ENCODE measurements at places on chromosomes 4 and X.

DNA sequence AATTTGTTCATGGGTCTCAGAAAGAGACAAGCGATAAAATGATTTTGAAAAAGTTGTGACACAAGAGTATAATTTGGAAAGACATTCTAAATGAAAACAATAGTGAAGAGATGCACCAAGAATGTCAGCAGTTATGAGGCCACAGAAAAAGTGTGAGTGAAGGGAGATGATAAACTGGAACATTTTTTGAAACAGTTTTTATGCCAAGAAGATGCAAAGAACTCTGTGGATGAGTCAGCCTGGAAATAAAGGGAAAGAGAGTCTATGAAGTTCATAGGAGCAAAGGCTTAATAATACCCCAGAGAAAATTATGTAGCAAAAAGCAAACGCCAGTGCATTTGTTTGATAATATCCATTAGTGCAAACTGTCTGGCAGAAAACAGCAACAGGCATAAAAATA, 188.4 kb upstream of the TBC1D9 start:
- peak; percentile 20 for DNase-seq

GRCh38 chr4:8439914-8440491, 520 bp downstream of the ACOX3 start:
- DNase-seq, result no peak

- DNase-seq, result no peak
These were observed 67.2 kb downstream of the RPS3A start for GRCh38 chr4:151166636-151167035.

DNA sequence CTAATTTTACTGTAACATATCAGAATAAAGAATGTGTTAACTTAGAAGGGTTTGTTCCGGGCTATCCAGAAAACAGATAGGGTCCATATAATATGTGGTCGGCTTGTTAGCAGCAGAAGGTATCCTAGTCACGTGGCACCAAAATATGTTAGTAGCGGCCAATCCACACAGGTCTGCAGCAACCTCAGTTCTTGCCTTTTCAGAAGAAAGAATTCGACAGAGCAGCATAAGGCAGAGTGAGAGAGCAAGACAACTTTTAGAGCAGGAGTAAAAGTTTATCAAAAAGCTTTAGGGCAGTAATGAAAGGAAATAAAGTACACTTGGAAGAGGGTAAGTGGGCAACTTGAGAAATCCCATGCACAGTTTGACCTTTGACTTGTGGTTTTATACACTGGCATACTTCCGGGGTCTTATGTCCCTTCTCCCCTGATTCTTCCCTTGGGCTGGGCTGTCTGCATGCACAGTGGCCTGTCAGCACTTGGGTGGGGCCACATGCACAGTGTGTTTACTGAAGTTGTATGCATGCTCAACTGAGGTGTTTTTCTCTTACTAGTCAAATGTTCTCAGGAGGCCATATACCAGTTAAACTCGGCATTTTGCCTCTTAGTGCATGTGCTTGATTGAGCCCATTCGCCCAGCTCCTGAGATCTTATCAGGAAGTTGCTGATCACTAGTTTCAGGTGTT, 37.0 kb upstream of the ABCG2 start:
- no peak for DNase-seq

GRCh38 chr4:23006756-23007155, 314.0 kb downstream of the GBA3 start:
- DNase-seq, result no peak

GRCh38 chrX:39688576-39689375, 409.0 kb downstream of the BCOR start:
- peak; percentile 42 for DNase-seq

DNA sequence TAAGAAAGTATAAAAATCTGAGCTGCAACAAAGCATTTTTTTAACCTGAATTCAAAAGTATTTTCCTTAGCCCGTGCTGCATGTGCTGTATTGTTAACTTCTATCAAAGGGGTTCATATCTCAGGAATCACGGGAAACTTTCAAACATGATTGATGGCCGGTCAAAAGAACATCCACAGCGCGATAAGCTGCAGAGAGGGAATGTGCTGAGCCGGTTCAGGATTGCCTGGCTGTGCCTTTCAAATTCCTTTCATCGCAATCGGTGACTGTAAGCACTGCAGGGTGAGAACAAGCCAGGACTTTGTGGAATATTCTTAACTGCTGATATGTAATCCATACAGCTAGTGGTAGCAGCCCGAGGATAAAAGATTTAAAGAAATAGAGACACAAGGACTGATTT, 210.9 kb upstream of the NOCT start:
- DNase-seq, result no peak

DNA sequence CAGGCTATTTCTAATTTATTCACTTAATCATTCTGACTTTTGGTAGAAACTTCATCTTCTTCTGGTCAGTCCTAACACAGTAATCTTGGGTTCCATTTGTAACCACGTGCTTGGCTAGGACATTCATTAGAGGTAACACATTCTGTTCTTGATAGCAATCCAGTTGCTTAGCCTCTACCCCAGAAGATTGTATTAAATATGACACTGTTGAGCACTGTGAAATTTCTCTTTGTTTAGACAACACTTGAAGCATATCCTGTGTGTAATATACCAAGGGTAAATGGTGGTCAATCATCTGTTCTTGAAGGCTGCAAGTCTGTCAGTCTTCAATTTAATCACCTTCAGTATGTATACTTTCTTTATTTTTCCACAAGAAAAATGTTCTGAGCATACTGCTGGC, 523.0 kb downstream of the ANKRD50 start:
- no peak for DNase-seq

DNA sequence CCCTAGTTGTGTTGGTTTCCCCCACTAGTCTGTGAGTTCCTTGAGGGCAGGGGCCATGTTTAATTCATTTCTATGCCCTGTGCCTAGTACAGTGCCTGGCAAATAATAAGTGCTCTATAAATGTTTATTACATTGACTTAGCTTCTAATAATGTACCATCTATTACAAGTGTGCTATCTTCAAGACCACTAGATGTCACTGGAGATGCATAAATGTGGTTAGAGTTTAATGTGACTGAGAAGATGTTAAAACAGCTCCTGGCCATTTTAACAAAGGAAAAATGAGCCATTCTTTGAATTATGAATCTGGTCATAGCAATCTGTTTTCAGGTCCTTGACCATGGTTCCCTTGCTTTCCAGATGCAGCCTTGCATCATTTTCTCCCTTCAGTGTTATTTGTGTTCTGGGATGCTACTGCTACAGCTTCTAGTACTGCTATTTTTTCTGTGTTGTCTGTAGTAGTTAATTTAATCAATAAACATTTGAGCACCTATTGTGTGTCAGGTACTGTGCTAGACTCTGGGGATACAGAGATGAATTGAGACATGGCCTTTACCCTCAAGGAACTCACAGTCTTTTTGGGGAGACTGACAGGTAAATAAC, 43.2 kb downstream of the SLC9A6 start:
- DNase-seq, result no peak

GRCh38 chrX:19673375-19674040, 158.2 kb upstream of the MAP3K15 start:
- no peak for DNase-seq

DNA sequence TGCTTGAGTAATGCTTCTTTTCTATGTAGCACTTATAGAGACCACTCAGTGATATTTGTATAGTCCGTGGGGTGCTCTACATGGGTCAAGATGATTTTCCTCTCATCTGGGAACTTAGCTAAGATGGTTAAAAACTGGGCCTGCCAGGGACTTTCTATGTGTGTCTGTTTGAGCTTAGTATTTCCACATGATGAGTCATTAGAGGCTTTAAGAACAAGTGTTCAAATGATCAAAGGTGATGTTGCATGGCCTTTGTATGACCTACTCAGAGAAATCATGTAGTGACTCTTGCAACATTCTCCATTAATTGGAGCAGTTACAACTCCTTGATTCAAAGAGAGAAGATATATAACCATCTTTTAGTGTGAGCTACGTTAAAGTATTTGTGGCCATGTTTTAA, 1480.5 kb upstream of the IGFBP7 start:
- DNase-seq, result no peak

GRCh38 chrX:40506201-40506985, 74.4 kb upstream of the ATP6AP2 start:
- no peak for DNase-seq

- no peak for DNase-seq
These were observed 59.2 kb downstream of the GPR143 start for GRCh38 chrX:9706421-9706820.

- DNase-seq, result no peak
These were observed 6.4 kb downstream of the NKX6-1 start for GRCh38 chr4:84492737-84493091.

DNA sequence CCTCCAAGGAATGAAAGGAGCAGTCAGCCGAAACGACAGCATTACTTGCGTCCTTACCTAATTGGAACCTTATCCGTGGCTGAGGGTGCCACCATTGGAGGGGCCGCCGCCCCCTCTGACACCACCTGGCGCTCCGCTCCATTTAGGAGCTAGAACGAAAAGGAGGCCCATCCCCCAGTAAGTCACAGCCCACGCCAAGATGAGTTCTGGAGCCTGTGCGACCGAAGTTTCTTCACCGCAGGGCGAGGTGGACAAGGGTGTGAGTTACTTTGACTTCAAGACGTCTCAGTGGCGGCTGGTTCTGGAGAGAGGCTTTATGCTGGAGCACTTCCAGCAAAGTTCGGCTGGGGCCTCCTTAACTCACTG, 729 bp upstream of the IRF2 start:
- DNase-seq, result peak; percentile 65

DNA sequence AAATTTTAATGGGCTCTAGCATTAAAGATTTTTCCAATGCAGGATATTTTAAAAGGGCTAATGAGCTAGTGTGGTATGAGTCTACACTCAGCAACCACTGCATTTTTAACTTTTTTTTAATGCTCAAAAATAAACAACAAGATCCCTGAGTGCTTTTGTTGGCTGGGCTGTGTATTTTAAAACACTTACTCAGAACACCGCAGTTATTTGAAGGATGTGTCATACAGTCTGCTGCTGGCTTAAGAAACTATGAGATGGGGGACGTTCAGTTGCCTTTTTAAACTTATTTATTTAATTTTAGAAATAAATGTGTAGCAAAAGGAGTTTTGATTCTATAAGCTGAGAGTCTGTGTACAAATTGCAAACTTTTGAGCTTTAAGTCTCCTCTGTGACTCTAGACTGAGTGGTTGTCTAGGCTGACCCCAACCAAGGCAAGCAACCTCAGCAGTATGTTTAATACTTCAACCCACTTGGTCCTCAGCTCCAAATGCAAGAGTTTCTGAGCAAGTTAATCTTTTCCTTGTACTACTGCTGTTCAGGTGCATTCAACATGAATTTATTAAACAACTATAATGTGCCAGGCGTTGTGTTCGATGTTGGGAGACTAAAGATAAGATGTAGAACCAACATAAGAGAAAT, 278.6 kb upstream of the DIPK2B start:
- no peak for DNase-seq

DNA sequence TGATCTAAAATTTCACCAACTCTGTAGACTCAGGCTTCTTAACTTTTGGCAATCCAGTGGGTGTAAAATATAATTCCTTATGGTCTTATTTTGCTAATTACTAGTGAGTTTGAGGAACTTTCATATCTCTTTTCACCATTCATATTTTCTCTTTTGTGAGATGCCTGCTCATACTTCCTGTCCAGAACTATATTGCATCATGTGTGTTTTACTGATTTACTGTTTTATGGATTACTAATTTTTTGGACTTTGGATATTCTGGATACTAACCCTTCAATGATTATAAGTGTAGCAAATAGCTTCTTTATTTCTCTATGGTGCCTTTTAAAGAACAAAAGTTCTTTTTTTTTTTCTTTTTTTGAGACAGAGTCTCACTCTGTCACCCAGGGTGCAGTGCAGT, 20.6 kb downstream of the GSX2 start:
- no peak for DNase-seq
